ENCODE measurements at places on chromosomes 11 and 22. TPM values are rescaled to one million over a fixed set of nuclear protein-coding genes. Genes with fewer than 3 reads are reported as not detected.

UBQLNL gene
- 0.30 TPM for total RNA-seq

DNA sequence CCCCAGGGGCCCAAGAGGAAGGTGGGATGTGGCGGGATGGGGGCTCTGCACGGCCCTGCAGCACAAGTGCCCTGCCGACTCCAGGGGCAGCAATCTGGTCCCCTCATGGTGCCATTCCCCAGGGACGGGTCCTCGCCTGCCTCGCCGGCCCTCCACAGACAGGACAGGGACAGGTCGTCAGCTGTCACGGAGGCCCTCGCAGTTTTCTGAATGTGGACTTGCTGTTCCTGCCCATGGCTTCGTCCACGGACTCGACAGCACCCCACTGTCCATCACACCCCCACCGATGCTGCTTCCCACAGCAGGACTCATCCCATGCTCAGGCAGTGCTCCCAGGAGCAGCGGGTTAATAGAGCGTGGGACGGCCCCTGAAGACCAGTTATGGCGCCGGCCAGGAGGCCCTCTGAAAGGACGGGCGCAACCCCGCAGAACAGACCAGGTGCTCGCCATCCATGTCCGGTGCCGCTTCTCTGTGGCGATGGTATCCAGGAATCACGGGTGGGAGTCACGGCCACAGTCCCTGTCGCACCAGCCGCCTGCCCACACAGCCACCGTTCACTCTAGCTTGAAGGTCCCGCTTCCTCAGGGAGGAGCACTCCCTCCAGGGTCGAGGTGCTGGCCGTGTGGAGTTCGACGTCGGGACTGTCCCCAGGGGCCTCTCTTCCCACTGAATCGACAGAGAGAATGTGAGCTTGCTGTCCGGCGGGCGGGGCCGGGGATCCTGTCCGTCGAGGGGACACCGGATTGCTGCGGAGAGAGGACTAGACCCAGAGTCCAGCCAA lies 18.5 kb upstream of the MUC2 start:
- no peak for DNase-seq

DNA sequence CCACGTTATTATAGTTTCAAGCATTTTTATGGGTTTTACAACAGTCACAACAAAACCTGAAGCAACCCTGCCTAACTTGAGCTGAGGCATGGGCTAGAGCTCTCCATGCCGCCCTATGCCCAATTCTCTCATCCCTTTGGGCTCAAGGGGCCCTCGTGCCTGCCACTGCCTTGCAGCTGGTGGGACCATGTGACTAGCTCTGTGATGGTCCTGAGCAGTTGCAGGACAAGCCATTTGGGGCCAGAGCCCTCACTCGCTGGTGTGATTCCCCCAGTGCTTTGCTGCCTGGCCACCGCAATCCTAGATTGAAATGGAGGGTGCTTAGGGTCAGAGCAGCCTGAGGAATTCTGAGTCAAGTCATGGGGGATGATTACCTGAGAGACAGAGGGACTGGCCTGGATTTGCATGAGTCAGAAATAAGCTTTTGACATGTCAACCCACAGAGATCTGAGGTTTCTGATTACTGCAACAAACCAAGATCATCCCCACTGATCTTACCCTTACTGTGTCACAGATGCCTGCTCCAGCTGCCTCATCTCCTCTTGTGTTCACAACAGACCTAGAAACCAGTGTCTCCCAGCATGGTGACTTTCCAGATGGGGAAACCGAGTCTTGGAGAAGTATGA lies 323.7 kb downstream of the BRD1 start:
- no peak for DNase-seq

DNA sequence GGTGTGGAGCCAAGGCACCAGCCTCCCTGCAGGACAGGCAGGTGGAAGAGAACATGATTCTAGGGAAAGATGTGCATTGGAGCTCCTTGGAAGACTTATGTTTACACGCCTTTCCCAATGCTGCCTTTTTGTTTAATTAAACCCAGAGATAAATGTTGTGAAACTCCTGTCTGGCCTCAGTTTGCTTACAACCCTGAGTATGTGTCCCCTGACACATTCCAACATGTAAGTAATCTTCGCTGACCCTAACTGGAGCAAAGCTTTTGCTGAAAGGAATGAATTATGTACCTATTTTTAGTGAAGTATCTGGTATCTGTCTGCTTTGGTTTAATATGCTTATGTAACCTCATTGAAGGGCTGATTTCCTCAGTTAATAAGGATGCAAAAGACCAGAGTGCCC lies 56.7 kb downstream of the APIP start:
- no peak for DNase-seq

DNA sequence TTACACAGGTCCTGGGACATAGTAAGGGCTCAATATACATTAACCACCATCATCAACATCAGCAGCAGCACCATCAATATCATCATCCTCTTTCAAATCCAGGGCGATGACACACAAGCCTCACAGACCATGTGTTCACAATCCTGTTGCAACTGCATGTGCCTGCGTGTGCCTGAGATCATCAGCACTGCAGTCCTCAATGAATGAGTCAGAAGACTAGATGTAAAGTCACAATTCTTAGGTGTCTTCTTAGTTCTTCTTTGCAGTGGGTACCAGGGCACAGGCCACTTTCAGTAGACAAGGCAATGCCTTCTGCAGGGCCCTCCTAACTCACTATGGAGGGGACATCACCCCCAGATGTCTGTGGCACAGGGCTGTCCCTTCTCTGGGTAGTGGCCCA lies 111.1 kb downstream of the MYO18B start:
- no peak for DNase-seq

DNA sequence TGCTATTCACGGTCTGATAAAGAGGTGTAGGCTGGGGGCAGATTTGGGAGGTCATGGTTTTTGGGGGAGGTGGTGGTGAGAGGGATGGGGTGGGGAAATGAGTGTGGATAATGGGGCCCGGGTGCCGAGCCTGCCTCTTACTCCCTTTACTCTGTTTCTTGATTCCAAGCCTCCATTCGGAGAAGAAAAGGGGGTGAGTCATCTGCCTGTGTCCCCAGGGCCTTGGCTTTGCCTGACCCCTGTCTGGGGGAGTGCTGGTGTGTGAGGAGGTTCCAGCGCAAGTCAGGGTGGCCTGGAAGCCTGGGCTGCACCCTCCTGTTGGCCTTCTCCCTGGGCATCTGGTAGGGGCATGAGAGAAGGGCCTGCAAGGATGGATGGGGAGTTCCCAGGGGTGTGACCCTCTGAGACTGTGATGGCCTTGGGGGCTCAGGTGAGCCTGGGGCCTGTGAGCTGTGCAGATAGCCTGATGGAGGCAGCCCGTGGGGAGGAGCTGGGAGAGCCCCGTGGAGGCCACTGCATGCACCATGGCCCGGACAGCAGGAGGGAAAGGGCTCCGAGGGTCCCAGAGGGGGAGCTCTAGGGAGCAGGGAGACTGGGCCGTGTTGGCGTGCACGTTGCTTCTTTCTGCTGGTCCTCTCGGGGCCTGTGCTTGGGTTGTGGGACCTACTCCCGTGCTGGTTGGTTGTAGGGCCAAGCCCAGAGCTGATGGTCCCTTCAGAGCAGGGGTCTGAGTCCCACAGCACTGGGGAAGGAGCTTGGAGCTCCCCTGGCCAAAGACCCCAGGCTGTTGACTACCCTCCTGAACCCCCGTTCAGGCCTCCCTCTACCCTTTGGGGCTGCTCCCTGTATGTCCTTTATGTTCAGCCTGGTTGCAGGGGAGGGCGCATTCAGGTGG lies 26.3 kb upstream of the ACR start:
- no peak for DNase-seq

- no peak for DNase-seq
These were observed 27.1 kb downstream of the CYTH4 start for GRCh38 chr22:37309211-37310074.

GRCh38 chr11:8022876-8023275 lies 35.7 kb downstream of the EIF3F start:
- peak; percentile 49 for DNase-seq

ZFTA gene
- total RNA-seq: 18.5 TPM

DNA sequence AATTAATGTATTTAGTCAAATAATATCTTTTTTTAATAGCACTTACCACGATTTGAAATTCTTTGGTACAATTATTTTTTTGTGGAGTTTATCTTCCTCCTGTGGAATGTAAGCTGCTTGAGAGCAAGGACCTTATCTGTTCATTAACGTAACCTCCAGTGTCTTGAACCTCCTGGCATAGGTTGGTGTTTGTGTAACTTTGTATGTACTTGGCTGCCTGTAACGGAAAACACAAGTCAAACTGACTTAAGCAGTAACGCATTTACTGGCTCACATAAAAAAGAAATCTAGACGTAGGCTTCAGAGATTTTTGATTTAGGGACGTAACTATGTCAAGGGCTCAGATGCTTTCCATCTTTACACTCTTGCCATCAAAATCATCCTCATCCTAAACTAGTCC lies 56.1 kb downstream of the ARHGEF12 start:
- DNase-seq: no peak

- no peak for DNase-seq
These were observed 124.3 kb upstream of the RASSF10 start for GRCh38 chr11:12884751-12885318.

DNA sequence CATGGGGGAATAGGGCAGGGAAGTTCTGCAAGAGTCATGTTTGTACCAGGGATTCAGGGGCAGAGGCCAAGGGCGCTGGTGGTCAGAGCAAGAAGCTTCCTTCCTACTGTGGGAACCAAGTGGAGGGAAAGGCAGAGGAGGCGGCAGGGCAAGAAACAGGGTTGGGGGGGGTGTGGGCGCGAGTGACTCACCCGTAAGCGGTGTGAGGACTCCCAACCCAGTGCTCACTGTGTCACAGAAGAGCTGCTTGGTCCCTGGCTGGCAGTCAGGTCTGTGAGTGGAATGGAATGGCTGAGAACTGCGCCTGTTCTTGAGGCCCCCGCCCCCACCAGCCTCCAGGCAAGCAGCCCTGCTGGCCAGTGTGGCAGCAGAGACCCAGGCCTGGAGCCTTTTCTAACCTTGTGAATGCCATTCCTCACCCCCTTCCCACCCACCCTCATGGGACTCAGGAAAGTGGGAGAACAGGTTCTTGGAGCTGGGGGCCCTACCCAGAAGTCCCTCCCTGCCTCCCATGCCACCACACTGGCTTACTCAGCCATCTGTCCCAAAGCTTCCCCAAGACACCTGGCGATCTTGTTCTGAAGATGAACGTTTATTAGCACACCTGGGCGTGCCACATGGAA lies 4.7 kb downstream of the LRRC10B start:
- no peak for DNase-seq

- DNase-seq: no peak
These were observed 1145.1 kb downstream of the LRRC4C start for GRCh38 chr11:40314327-40314726.

ZNF214 gene
- total RNA-seq: 0.74 TPM

SCUBE1 gene
- 0.04 TPM for total RNA-seq

DNA sequence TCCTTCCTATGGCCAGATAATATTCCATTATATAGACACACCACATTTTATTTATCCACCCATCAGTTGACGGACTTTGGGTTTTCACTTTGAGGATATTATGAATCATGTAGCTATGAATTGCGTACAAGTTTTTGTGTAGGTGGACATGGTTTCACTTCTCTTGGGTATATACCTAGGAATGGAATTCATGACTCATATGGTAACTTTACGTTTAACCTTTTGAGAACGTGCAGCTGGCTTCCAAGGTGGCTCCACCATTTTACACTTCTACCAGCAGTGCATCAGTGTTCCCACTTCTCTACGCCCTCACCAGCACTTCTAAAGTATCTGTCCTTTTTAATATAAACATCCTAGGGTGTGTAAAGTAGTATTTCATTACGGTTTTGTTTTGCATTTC lies 112.0 kb downstream of the PLEKHA7 start:
- no peak for DNase-seq

- peak; percentile 99 for DNase-seq
These were observed 4.0 kb upstream of the FTH1 start for GRCh38 chr11:61971248-61972111.

GRCh38 chr22:24772493-24773220 lies 1.9 kb downstream of the PIWIL3 start:
- DNase-seq: no peak

TEX12 gene
- total RNA-seq: not detected

TRIM48 gene
- not detected for total RNA-seq

- no peak for DNase-seq
These were observed 45.3 kb downstream of the CCDC34 start for GRCh38 chr11:27317751-27318150.

Measured in right atrium auricular region (tissue), 2 donors.